ENCODE measurements at places on chromosomes 4 and X. TPM values are rescaled to one million over a fixed set of nuclear protein-coding genes. Genes with fewer than 3 reads are reported as not detected.

The SMIM10L2A gene
- total RNA-seq = 3.3 TPM

The ITIH6 gene
- total RNA-seq = 0.02 TPM

The TMPRSS11D gene
- not detected for total RNA-seq

The PAGE4 gene
- not detected for total RNA-seq

The TBX22 gene
- not detected for total RNA-seq

The MAGEA1 gene
- 64.2 TPM for total RNA-seq

The ANK2 gene
- total RNA-seq = 24.0 TPM

The ACSL1 gene
- 27.0 TPM for total RNA-seq

The ZNF157 gene
- total RNA-seq = not detected

The IQCM gene
- 0.52 TPM for total RNA-seq

The HTT gene
- 14.6 TPM for total RNA-seq

The PNMA5 gene
- not detected for total RNA-seq

Measured in NCI-H460 (cell line).